ENCODE measurements at places on chromosomes 6 and 20.

DNA sequence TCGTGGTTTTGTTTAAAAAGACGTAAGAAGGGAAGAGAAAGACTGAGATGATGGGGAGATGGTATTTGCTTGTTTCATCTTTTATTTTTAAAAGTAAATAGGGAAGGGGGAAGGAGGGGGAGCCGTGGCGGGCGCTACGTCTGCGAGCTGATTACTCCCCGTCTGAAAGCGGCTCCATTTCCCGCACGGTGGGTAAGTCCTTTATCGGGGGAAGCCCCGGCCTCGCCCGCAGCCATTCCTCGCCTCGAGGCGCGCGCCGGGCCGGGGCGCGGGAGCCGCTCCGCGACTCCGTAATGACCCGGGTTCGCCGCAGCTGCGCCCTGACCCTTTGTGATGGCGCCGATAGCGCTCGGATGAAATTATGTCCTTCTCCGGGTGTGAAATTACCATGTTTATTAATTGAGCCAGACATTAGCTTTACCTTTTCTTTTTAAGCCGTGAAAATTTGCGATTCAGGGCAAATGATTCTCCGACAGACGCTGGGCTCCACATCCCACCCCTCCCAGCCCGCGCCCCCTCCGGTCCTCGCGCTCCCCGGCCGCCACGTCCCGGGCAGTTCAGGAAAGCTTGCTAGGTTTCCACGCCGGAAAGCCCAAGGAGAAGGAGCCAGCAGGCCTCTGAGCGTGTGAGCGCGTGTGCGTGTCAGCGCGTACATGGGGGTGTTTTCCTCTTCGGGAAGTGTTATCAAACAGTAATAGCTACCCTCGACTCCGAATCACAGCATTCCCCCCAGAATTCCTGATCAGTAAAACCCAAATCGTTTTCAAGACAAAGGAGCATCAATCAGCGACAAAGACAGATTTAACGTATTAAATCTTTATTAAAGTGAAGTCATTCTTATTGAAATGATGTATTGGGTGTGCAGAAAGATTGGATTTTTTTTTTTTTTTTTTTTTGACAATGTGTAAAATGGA lies 30.0 kb downstream of the TFAP2A start:
- DNase-seq, result no peak

DNA sequence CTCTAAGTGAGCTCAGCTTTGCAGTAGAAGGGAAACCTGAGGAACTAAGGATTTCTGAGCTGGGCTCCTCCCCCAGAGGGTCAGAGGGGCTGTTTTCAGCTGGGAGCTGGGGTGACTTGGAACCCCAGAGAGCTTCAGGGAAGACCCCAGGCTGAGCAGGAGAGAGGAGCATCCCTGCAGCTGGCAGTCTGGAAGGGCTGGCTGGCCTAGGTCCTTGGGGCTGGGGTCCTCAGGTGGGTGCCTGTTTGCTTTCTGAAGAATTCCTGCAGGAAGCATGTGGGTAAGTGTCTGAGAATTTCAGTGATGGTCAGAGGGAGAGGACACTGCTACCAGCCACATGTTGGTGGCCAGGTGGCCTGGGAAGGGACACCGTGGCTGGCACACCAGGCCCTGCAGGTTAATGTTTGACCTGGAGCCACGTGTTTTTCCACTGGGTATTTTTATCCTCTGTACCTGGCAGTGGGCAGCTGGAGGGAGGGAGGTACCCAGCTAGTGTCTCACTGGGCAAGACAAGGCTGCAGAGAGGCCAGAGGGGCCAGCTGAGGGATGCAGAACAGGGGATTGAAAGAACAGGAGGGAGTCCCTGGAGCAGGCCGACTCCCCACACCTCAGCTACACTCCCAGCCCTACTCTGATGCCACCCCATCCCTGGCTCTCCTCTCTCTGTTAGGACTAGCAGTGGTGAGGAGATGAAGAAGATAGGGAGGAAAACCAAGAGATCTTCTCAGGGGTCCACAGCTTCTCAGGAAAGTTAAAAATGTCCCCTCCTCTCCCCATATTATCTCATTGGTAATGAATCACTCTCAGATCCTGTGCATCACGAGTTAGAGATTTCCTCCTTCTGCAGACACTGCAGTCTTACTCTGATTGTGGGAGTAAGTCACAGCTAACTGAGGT lies 143.6 kb downstream of the VEGFA start:
- DNase-seq, result no peak

GRCh38 chr6:170232186-170233002 lies 58.5 kb downstream of the DLL1 start:
- no peak for DNase-seq

- DNase-seq, result no peak
Observed at GRCh38 chr20:61115364-61116065, 136.5 kb upstream of the CDH4 start.

DNA sequence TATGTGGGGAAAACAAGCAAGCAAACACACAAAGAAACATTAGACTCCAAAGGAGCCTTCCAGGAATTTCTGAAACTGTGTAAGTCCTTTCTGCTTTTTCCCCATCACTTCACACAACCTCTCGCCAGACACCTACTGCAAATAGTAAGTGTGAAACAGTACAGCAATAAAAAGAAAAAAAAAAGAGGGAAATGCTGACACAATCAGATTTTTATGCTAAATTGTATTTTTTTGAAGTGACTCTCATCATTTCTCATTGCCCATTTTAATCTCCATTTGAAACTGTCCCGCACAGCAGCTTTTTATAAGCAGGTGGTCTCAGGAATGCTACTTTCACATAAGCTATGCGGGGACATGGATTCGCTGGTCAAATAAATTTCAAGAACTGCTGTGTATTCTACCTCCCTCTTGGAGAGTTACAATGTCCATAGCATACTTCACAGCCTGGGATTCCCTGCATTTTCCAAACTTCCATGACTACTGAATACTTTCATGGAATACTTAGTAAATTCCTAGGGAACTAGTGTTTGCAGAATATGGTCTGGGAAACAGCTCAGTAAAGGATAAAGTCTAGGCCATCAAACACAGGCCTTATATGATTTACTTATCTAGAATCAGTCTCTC lies 139.9 kb upstream of the TSHZ2 start:
- no peak for DNase-seq

- DNase-seq, result no peak
Observed at GRCh38 chr6:43665376-43665775, 20.5 kb downstream of the RSPH9 start.

DNA sequence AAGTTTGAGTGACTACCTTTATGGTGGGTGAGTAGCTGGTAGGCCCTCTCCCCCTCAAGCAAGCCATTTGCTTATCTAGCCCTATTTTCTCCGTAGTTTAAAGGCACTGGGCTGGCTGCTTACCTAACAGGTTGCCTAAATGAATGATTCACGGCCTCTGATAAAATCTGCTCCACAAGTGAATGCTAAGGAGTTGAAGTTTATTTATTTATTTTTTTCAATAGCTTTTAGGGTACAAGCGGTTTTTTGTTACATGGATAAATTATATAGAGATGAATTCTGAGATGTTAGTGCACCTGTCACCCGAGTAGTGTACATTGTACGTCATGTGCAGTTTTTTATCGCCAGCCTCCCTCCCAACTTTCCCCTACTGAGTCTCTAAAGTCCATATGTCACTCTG lies 8.3 kb upstream of the CDH26 start:
- no peak for DNase-seq

GRCh38 chr20:62401331-62401779 lies 5.7 kb downstream of the CABLES2 start:
- no peak for DNase-seq

- no peak for DNase-seq
Observed at GRCh38 chr6:82270881-82271635, 23.5 kb upstream of the IBTK start.

DNA sequence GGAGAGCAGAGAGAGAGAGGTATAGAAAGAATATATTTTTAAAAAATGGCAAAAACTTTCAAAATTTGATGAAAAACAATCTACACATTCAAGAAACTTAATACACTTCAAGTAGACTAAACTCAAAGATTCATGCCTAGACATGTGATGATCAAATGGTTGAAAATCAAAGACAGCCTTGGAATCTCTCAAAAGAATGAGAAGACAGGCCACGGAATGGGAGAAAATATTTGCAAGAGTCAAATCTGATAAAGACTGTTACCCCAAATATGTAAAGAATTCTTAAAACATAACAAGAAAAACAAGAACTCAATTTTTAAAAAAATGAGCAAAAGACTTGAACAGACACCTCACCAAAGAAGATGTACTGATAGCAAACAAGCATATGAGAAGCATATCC lies 49.7 kb downstream of the THEMIS start:
- no peak for DNase-seq

DNA sequence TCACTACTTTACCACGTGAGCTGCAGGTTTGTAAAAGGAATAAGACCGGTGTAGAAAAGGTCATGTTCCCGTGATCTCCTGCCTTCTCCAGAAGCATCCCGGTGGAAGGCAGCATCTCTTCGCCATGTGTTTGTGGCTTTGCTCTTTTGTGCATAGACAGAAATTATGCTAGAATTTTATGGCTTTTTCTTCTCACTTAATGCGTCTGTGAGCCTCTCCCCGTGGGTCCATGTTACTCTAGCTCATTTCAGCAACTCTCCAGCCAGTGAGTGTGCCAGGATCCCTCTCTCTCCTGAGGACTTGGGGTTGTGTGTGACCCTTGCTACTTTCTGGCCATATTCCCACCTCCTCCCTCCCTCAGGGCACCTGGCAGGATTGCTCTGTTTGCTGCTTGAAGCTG lies 289.5 kb downstream of the CDH4 start:
- no peak for DNase-seq

DNA sequence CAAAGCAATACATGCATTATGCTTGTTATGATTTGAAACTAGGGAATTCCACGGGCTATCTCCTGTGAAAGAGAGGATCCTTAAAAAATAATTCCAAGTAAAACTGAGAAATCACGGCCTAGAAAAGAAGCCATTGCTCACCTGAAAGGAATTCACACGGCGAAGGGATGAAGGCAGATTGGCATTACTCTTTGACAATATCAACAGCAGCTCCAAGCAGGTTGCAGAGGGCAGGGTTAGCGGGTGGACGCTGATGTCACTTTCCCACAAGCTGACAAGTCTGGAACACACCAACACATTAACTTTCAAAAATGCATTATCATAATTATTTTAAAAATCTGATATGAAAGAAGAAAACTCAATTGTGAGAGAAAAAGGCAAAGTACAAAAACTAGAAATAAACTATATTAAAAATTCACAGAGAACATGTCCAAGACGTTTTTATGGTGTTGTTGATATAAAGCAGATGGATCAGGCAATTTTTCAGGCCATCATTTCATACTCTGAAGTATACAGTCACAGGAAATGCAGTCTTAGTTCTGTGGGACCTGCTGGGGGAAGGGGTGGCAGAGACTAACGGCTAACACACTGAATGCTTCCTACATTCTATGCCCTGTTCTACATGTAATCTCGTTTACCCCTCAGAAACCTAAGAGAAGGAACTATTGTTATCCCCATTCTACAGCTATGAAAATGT lies 108.3 kb downstream of the UBE3D start:
- DNase-seq, result no peak

- no peak for DNase-seq
Observed at GRCh38 chr6:52995913-52996645, 995 bp upstream of the GSTA4 start.

- DNase-seq, result no peak
Observed at GRCh38 chr6:64774881-64775280, 932.1 kb downstream of the EYS start.

GRCh38 chr6:109002051-109002697 lies 92.5 kb downstream of the SESN1 start:
- DNase-seq, result no peak

GRCh38 chr6:169763881-169764280 lies 12.5 kb downstream of the ERMARD start:
- no peak for DNase-seq

- no peak for DNase-seq
Observed at GRCh38 chr20:55273149-55273548, 732.2 kb downstream of the CBLN4 start.

DNA sequence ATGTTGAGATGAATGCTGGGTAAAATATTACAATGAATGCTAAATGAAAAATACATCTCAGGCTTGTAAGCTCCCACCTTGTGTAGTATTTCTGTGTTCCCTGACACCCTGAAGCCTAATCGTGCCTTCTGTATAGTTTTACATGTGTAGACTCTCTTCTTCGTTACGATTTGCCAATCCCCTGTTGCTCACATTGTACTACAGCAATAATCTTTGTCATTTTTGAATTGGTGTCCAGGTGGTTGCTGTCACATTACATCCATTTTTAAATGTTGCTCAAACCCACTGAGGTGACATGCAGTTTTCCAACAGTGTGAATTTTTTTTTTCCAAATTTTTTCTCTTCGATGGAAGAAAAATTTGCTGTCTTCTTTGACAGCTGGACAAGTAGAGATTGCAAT lies 300.0 kb upstream of the FLRT3 start:
- DNase-seq, result no peak

GRCh38 chr6:130423044-130423443 lies 57.2 kb downstream of the TMEM200A start:
- DNase-seq, result no peak

- no peak for DNase-seq
Observed at GRCh38 chr6:5025911-5026819, 22.3 kb upstream of the RPP40 start.

- no peak for DNase-seq
Observed at GRCh38 chr6:153898360-153899059, 140.5 kb upstream of the OPRM1 start.

- DNase-seq, result no peak
Observed at GRCh38 chr6:56866917-56867522, 87.9 kb upstream of the BEND6 start.

- no peak for DNase-seq
Observed at GRCh38 chr6:77337392-77337791, 125.9 kb downstream of the HTR1B start.

DNA sequence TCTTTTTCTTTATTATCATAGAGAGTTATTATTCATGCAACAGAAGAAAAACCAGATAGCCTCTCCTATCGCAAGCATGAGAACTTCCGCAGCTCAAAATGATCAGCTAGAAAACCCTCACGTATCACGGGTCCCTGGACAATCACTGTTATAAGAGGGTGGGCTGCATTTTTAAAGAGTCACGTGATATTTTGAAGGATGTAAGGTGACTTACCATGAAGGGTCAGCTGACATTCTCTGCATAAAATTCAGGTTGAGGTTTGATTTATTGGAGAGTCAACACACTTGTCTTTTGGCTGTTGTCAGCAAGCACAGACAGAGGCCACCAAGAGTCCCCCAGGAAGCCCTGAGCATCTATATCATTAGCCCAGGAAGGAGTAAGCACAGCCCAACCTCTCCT lies 39.5 kb downstream of the ID4 start:
- no peak for DNase-seq

- no peak for DNase-seq
Observed at GRCh38 chr20:37649017-37649416, 44.8 kb upstream of the CTNNBL1 start.

GRCh38 chr6:47380251-47380650 lies 70.5 kb upstream of the TNFRSF21 start:
- DNase-seq, result no peak

GRCh38 chr20:16864069-16864468 lies 115.9 kb downstream of the OTOR start:
- no peak for DNase-seq

- DNase-seq, result no peak
Observed at GRCh38 chr6:44229376-44230033, 6.1 kb downstream of the SLC29A1 start.

GRCh38 chr20:19893356-19893755 lies 123.8 kb upstream of the NAA20 start:
- no peak for DNase-seq

- no peak for DNase-seq
Observed at GRCh38 chr6:165511807-165512206, 151.2 kb downstream of the PDE10A start.
